ENCODE measurements at places on chromosomes 16 and 17.

DNA sequence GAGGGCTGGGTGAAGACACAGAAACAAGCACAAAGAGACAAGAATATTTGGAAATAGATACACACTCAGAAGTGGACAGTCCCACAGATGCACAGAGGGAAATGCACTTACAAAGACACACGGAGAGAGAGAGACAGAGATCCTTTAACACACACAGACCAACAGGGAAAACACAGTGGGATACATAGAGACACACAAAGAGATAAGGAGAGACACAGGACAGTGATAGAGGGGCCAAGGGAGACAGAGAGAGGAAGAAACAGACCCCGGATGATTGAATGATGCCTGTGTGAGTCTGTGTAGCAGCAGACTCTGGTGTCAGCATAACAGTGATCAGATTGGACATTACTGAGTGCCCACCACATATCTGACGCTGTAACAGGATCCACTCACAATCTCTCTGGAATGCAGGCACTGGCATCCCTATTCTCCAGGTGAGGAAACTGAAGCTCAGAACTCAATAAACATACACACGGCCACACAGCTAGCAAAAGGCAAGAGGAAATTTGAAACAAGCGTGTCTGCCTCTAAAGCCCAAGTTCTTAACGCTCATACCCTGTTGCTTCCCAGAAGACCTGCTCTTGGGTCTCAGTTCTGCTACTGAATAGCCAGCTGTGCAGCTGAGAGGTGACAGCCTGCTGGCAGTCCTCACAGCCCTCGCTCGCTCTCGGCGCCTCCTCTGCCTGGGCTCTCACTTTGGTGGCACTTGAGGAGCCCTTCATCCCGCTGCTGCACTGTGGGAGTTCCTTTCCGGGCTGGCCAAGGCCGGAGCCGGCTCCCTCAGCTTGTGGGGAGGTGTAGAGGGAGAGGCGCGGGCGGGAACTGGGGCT, 186.3 kb upstream of the NLRP1 start:
- DNase-seq = no peak

GRCh38 chr16:66471264-66471663, 44.2 kb downstream of the BEAN1 start:
- no peak for DNase-seq

DNA sequence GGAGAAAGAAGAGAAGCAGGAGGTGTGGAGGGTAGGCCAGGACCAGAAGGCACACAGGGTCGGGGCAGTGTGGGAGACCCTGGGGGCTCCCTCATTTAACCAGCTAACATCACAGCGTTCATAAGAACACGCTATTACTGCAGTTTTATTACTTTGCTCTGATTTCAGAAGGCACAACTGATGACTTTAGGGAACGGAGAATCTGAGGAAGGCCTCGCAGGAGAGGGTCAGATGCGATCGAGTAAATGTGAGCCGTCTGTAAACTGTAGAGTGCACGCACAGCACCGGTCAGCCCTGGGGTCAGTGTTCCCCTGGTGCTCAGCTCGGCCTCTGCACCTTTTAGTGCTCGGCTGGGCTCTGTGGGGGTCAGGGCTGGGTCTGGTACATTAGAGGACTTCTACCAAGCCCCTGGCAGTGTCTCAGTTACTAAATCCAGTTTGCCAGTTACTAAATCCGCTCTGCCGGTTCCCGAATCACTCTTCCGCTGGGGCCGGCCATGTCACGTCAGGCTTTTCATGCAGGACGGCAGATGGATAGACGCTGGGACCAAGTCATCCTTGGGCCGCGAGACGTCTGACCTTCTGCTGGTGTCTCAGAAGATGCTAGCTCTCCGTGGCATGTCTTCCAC, 325.9 kb downstream of the SEC14L1 start:
- DNase-seq = no peak

DNA sequence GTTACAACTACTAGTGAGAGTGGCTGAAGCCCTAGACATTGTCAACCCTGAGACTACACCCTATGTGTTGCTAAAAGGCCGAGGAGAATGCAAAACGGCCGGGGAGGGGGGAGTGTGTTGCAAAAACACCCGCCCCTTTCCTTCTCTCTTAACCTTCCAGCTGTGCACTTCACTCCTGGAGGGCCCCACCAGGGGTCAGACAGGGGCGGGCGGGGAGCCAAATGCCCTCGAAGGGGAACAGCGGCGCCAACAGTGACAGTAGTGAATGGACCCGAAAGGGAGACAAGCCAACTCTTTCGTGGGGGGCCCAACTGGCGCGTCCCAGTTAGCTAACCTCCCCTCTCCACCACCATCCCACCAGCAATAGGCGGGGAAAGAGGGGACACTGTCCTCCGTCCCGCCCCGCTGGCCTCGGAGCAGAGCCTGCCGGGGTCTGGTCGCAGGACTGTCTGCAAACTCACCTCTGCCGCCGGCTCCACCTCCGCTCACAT, 352 bp downstream of the MARF1 start:
- peak; percentile 51 for DNase-seq

GRCh38 chr17:67629971-67630320, 87.8 kb upstream of the NOL11 start:
- no peak for DNase-seq

DNA sequence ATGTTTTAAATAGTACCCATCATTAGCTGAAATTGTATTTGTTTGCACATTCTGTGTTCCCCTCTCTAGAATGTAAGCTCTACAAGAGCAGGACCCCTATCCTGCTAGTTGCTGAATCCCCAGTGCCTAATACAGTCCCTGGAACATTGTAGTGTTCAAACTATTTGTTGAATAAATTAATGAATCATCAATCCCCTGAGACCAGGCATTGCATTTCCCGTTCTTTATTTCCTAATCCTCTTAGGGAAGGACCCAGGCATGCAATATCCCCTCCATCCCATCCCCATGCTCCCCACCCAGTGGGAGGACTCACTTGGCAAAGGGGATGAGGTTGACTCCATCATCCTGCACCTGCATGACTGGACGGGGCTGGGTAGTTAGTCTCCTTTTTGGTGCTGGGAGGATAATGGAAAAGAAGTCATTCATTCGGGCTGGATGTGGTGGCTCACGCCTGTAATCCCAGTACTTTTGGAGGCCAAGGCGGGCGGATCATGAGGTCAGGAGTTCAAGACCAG, 3.2 kb downstream of the INCA1 start:
- DNase-seq = no peak

- no peak for DNase-seq
These were observed 11.3 kb downstream of the RBL2 start for GRCh38 chr16:53445534-53445933.

DNA sequence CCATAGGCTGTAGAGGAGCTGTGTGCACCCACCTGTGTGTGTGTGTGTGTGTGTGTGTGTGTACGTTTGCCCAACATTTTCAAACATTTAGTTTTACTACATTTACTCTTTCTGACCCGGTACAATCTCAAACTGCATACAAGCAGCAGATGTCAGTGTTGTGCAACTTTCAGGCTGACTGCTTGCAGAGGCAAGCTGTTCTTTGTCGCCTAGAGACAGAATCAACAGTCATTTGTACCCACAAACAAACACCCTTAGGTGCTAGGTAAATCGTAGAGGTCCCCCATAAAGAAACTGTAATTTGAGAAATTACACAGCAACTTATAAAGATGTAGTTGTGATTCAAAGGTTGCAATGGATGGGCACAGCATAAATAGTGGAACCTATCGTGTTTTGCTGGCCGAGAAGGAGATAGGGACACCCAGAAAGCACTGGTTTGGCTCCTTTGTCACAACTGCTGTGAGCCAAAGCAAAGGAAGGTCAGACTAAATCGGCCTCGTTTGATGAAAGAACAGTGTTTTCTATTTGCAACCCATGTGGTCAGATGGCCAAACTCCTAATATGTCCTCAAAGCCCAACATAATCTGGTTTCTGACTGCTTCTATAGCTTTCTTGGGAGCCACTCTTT, 478.4 kb downstream of the TOX3 start:
- peak; percentile 71 for DNase-seq

- no peak for DNase-seq
These were observed 251.9 kb downstream of the RBFOX1 start for GRCh38 chr16:7584561-7584960.

DNA sequence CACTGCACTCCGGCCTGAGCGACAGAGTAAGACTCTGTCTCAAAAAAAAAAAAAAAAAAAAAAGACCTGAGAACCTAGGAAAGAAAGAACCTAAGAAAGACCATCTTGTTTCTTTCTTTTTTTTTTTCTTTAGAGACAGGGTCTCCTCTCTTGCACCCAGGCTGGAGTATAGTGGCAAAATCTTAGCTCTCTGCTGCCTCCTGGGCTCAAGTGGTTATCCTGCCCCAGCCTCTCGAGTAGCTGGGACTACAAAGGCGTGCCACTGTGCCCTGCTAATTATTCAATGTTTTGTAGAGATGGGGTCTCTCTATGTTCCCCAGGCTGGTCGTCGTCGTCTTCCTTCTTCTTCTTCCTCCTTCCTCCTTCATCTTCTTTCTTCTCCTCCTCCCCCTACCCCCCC, 7.8 kb upstream of the BIRC5 start:
- no peak for DNase-seq

GRCh38 chr16:83272843-83273242, 534.9 kb upstream of the HSBP1 start:
- peak; percentile 47 for DNase-seq

DNA sequence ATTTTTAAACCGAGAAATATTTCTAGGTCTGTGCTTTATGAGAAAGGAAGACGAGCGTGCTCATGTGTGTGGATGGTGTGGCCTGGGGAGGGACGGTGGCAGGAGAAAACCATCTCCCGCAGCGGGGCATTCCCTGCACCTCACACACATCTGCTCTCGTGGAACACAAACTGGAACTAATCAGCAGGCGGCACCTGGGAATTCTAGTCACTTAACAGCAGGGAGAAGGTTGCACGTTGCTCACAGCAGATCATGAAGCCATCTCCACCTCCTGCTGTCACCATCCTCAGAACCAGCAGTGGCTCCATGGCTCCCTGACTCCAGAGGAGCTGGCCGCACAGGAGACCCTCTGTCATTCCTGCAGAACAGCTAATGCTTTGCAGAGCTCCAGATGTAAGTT, 35.2 kb downstream of the ADCY9 start:
- DNase-seq = no peak

DNA sequence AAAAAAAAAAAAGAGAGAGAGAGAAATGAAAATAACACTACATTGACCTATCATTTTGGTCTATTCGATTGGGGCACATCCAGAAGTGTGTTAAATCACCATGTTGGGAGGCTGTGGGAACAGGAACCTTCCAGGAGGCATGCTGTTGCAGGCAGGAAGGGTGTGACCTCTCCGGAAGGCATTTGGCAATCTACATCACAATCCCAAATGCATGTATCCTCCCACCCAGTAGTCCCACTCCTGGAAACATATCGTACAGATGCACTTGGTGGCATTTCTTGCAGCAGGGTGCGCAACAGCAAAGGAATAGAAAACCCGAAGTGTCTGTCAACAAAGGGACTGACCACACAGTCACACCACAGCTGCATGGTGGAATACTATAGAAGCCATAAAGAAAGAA, 7.9 kb downstream of the PLLP start:
- no peak for DNase-seq

DNA sequence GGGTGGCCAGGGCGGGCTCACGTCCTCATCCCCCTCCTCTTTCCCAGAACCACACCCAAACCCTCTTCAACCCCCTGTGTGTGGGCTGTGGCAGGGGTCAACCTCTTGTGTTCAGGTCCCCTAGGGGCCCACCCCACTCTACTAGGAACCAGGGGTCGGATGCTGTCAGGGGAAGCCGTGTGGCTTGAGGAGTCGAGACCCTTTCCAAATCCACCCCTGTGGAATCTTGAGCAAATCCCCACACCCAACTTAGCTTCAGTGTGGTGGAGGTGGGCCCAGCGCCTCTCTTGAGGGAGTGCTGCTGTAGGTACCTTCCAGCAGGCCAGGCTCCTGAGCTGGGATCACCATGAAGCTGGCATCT, 121.5 kb downstream of the MRM1 start:
- DNase-seq = no peak

- DNase-seq = peak; percentile 37
These were observed 508 bp downstream of the FLCN start for GRCh38 chr17:17236295-17237025.

DNA sequence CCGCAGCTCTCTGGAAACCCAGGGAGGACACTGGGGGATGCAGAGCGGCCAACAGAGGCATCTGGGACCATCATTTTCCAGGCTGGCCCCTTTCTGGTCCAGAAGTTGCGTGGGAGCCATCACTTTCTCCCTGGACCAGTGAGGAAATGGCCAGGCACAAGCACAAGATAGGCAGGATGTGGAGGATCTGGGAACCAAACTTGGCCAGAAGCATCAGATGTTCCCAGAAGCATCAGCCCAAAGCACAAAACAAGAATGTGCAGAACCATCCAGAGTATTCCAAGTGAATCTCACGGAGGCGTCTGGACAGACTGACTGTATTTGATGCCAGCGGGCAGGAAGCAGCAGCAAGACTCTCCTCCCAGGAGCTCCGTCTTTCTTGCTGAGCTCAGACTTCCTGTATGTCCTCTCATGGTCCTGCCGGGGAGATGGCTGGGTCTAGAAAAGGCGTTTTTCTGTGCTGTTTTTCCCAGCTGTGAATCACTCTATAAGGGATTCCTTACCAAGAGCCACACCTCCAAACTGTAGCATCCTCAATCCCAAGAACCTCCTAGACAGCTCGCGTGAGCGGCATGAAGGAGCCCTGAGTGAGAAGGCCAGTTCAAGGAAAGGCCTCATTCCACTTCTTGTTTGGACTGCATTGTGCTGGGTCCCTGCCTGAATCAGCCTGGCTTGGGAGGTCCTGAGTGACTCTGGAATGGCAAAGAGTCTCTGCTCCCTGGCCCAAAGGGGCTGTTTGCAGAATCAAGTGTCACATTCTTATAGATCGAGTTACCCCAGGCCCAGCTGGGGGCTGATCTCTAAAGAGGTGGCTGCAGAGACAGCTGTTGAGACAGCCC, 49.5 kb upstream of the MTSS2 start:
- no peak for DNase-seq

DNA sequence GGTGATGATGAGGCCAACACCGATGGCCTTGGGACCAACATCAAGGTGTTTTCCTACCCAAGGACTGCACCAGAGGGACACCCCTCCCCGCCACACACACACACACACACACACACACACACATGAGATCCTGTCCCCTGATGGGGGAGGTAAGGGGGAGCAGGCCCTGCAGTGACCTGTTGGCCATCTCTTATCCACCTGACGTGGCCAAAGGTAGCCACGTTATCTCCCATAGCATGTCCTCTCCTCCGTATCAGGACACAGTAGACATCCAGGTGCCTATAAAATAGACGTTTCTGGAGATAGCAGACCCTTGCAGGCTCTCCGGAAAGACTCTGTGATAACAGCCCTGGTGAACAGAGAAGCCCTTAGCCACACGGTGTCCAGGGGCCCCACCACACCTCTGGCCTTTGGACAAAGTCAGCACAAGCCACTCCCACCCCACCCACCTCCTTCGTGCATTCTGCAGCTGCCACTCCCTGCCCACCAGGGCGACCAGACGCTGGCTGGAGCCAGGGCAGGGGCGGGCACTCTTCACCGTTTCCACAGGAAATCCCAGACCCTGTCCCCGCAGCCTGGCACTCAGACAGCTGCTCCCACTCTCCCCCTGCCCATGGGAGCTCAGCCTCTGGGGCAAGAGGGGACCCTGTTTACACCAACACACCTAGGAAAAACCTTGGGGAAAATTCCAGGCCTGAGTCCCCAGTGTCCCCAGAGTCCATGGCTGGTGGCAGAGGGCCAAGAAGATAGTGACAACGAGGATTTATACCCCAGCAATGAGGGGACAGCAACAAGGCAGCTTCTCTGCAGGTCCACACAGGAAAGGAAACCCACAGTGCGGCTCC, 15.4 kb upstream of the ENPP7 start:
- DNase-seq = no peak

- DNase-seq = no peak
These were observed 149.9 kb downstream of the SLC39A11 start for GRCh38 chr17:72942579-72942978.

GRCh38 chr17:73463821-73464220, 152.0 kb upstream of the CDC42EP4 start:
- DNase-seq = no peak
